DMS 273 treated with DMSO at 0.1 percent for 48 hours (cell line): ENCODE measurements at places on chromosomes 13 and 19.

DNA sequence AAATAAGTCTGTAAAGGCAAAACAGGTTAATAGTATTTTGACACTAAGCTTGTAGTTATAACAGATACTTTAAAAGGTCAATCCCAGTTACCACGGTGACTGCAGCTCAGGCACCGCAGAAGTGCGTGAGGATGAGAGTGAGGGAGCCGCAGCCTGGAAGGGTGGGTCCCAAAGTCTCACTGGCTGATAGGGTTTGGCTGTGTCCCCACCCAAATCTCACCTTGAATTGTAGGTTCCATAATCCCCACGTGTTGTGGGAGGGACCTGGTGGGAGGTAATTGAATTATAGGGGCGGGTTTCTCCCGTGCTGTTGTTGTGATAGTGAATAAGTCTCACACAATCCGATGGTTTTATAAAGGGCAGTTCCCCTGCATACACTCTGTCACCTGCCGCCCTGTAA lies 40.0 kb upstream of the GAS6 start:
- DNase-seq, result no peak

DNA sequence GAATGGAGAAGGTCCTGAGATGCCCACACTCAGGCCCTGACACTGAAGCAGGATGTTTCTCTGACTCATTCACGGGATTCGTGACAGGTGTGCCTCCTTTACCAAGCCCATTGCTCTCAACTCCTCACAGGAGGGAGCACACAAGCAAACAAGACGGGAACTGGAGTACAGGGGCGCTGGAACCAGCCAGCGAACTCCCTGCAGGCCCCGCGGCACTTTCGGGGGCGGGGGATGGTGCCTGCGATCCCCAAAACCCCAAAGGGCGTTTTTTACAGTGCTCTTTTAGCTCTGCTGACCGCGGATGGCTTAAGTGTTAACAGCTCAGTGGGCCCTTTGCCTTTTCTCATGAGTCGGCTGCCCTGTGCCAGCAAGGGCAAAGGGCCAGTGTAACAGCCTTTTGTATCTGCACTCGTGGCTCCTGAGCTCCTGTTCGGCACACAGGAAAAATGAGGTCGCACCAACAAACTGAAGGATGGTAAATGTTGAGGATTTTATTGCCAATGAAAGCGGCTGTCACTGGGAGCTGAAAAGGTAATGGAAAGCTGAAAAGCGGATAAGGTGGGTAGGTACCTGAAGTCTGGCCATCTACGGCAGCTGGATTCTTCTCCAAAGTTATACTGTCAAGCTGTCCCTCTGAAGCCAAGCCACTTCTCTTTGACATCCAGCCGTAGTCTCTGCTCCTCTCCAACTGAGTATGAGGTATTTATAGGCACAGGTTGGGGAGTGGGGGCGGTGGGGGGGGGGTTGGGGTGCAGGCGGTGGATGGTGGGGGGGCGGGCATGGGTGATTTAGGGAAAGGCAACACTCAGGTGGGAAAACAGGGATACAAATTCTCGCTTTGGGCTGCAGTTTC lies 65.0 kb upstream of the TRPC4 start:
- no peak for DNase-seq

- DNase-seq, result no peak
Measured at GRCh38 chr19:40244579-40245317, 18.3 kb upstream of the CCNP start.

- DNase-seq, result no peak
Measured at GRCh38 chr19:54201172-54201701, 579 bp downstream of the RPS9 start.

DNA sequence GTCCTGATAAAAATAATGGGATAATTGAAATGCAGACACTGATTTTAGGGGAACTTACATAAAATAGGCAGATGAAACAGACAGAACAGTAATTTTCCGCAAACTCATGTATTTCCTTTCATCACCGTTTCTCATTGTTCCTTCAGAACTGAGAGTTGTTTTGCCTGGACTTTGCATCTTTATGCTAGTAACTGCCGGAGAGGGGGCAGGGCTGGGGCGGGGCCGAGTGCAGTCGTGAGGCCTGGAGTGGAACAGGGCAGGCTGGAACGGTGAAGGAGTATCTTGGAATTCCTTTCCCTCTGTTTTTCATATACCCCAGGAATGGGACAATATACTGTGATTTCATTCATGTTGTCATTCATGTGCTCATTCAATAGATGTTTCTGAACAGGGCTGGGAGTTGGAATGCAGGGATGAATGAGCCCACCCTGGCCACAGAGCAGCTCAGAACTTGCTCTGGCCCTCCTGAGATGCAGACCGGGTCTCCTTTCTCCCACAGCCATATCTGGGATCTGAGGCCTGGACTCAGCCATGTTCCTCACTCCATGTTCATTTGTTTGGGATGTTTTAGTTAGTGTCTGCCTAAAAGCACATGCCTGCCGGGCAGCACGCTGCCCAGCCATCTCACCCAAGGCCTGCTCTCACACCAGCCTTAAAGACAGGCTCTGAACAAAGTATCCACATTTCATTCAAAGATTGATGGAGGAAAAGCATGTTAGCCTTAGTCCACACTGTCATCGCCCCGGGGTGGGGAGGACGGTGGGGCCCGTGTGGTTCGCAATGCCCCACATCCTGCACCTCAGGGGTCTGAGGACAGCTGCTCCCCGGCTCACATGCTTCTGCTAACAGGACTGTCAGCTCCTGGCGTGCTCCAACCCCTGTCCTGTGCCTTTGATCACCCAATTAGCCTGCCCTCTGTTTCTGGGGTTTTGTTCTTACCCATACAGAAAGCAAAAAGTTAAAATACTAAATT lies 92.9 kb downstream of the SOX1 start:
- DNase-seq, result no peak

- DNase-seq, result no peak
Measured at GRCh38 chr13:86813198-86813597, 858.0 kb upstream of the SLITRK5 start.

- peak; percentile 85 for DNase-seq
Measured at GRCh38 chr19:17841810-17842662, 5.7 kb downstream of the JAK3 start.

DNA sequence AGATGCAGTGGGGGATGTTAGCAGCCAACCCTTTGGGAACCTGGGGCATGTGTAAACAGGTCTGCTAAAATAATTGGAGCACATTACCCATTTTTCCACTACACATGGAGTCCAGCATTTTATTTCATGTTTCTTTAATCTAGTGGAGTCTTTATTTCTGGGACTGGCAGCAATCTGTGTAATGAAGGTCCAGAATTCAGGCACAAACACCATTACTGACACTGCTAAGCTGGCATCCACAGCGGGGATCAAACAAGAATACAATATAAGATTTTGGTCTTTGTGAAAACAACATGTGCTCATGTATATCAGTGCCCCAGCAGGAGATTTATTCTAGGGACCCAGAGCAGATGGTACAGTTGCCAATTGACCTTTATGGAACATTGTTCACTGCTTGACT lies 1587.0 kb upstream of the PRR20A start:
- peak; percentile 91 for DNase-seq

DNA sequence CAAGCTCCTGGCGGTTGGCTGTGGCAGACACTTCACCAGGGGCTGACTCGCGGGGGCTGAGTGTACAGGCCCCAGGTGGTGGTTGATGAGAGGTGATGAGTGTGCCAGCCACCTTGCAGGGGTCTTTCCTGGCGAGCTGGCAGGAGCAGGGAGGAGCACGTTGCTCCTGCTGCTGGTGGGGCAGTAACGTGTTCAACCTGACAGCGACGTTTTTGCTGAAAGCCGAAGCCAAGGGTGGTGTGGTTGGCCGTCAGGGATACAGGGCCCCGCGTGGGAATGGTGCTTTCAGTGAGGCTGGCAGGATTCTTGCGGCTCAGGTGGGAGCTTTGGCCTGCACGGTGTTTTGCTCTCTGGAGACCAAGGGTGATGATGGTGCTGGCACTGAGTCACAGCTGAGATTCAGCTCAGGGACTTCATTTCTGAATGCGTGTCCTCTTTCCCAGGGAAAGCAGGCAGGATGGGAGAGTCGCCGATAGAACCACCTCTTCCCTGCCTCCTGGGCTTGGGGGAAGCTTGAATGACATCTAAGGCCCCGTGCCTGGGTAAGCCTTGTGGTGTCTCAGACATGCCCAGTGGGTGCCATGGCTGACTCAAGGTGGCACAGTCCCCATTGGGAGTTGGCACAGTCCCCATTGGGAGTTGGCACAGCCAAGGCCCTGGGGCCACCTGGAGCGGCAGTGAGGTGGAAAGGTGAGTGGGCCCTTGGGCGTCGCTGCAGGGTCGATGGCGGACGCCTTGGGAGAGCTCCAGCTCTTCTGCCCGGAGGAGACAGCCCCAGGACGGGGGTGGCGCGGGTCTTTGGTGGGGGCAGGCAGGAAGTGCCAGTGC lies 8.8 kb downstream of the DAZAP1 start:
- no peak for DNase-seq

- DNase-seq, result no peak
Measured at GRCh38 chr13:22589880-22590279, 590.9 kb upstream of the SGCG start.

DNA sequence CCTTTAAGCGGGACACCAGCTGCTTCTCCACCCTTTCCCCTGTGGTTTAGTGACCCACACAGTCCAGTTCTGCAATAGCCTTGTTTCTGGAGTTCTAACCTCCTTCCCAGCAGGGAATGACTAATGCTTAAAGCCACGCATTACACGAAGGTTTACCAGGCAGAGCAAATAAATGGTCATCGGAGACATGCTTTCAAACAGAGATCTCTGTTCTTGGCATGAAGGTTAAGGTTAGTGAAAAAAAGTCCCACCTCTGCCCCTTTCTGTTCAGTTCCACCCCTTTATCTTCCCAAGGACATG lies 25.3 kb upstream of the MEDAG start:
- DNase-seq, result no peak
